ENCODE measurements at places on chromosomes 4 and X. TPM values are rescaled to one million over a fixed set of nuclear protein-coding genes. Genes with fewer than 3 reads are reported as not detected.
A peak's percentile ranks its signal among the peaks of the same experiment; 100 is the strongest.

DNA sequence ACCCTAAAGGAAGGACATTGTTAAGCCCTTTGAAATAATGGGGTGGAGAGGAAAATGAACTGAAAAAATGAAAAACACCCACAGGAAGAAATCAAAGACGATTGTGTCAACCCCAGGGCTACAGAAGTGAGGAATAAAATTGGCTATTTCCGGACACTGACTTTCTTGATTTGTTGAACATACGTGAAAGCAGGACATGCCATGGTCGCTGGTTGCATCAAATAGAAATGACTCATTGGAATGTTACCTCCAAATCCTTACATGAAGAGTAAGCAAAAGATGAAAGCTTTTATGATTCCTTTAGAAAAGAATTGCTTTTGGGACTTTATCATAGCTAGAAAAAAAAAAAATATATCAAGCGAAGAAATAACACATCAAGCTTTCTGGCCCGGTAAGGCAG lies 75.3 kb downstream of the DCUN1D4 start:
- no peak for DNase-seq

- no peak for DNase-seq
Measured at GRCh38 chr4:6794189-6794588, 11.7 kb downstream of the KIAA0232 start.

Gene RASSF6
- polyA plus RNA-seq: 4.7 TPM

DNA sequence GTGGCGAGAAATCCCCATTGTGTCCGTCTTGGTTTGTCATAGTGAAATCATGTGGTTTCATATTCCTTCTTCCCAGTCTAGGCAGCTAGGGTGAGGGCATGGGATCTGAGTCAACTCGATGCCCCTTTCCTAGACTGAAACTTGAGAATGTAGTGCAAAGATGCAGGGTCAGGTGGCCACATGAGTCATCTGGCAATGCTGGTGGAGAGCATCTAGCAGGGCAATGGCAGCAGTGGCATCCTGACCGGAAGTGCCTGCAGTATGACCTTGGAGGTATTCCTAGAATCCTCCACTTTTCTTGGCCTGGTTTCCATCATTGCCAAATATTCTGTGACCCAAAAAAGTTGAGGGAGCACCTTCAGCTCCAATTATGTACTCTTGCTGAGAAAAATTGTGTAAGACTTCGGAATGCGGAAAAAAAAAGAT lies 39.1 kb upstream of the TMEM184C start:
- DNase-seq: no peak

Gene UBQLN2
- 16.4 TPM for polyA plus RNA-seq

Gene HDAC6
- polyA plus RNA-seq: 123 TPM

DNA sequence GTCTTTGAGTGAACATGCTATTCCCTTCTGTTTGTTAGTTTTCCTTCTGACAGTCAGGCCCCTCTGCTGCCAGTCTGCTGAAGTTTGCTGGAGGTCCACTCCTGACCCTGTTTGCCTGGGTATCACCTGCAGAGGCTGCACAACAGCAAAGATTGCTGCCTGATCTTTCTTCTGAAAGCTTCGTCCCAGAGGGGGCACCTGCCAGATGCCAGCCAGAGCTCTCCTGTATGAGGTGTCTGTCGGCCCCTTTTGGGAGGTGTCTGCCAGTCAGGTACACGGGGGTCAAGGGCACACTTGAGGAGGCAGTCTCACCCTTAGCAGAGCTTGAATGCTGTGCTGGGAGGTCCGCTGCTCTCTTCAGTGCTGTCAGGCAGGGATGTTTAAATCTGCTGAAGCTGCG lies 456.9 kb upstream of the HTR2C start:
- no peak for DNase-seq

Gene KLHL4
- 0.49 TPM for polyA plus RNA-seq

Gene CA5B
- polyA plus RNA-seq: 1.9 TPM

DNA sequence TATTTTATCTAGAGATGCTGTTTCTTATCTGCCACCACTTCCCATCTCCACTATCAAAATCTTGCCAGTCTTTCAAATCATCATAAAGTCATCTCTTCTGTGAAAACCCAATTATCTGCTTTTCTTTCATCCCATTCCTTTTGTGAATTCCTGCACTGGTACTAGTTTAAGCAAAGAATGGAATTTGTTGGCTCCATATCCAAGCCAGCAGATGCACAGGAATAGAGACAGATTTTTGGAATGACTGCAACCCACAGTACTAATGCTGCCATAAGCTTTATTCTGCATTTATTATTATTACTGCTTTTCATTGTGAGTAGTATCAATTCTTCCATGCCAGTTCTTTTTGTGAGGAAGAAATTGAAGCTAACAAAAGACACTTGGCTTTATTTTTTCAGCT lies 616.7 kb downstream of the RAPGEF2 start:
- DNase-seq: no peak

DNA sequence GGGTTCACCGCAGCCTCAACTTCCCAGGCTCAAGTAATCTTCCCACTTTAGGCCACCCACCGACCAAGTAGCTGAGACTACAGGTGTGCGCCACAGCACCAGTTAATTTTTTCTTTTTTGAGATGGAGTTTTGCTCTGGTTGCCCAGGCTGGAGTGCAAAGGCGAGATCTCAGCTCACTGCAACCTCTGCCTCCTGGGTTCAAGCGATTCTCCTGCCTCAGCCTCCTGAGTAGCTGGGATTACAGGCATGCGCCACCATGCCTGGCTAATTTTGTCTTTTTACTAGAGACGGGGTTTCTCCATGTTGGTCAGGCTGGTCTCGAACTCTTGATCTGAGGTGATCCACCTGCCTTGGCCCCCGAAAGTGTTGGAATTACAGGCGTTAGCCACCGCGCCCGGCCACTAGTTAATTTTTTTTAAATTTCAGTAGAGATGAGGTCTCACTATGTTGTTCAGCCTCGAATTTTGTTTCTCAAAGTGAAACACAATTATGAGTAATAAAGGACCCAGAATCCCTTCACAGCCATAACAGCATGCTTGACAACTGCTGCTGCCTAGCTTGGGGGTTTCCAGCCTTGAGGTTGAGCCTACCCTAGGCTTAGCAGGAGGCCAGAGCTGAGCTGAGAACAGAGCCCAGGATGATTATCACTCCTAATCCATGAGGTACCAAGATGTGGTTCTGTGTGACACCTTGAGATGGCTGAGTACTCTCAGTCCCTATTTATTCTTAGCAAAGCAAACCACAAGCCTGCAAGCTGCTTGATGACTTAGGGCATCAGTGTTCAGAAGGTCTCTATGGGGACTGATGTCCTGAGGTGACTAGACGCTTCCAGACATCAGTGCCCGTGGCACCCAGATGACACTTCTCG lies 41.6 kb upstream of the NKRF start:
- no peak for DNase-seq

- no peak for DNase-seq
Measured at GRCh38 chr4:184972991-184973390, 45.3 kb upstream of the HELT start.

DNA sequence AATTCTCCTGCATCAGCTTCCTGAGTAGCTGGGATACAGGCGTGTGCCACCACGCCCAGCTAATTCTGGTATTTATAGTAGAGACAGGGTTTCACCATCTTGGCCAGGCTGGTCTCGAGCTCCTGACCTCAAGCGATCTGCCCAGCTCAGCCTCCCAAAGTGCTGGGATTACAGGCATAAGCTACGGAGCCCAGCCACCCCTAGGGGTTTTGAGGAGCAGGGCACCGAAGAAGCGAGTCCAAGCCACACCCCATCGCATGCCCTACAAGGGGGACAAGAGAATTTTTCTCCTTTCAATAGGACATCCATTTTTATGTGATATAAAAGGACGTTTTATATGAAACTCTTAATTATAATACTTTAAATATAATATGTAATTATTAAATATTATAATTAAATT lies 13.9 kb upstream of the KLF3 start:
- DNase-seq: no peak

Gene BST1
- polyA plus RNA-seq: 19.0 TPM

- DNase-seq: no peak
Measured at GRCh38 chr4:174084542-174084941, 198.9 kb downstream of the FBXO8 start.

Gene ZNF81
- 2.5 TPM for polyA plus RNA-seq

- DNase-seq: no peak
Measured at GRCh38 chr4:99710681-99711345, 53.2 kb upstream of the C4orf54 start.

- no peak for DNase-seq
Measured at GRCh38 chr4:156662921-156663320, 308.7 kb downstream of the PDGFC start.

GRCh38 chr4:85676850-85677590 lies 202.1 kb downstream of the ARHGAP24 start:
- DNase-seq: no peak

Gene ARHGEF6
- 4.1 TPM for polyA plus RNA-seq

DNA sequence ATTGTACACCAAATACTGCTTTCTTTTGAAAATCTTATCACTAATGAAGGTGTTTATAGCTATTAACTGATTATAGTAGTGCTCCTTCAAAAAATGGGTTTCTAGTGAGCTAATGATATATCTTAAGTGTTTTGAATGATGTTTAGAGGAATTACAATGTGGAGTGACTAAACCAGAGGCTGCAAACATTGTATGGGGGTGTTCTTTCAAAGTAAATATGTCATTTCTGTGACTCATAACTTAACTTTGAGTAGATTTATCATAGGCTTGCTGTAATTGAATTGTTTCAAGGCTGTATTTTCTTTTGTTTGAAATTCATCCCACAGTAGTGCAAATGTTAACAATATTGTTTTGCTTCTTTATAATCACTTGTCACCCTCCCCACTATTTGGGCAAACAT lies 141.6 kb downstream of the IL1RAPL2 start:
- DNase-seq: no peak

GRCh38 chrX:122301491-122301890 lies 882.6 kb upstream of the GRIA3 start:
- DNase-seq: no peak

DNA sequence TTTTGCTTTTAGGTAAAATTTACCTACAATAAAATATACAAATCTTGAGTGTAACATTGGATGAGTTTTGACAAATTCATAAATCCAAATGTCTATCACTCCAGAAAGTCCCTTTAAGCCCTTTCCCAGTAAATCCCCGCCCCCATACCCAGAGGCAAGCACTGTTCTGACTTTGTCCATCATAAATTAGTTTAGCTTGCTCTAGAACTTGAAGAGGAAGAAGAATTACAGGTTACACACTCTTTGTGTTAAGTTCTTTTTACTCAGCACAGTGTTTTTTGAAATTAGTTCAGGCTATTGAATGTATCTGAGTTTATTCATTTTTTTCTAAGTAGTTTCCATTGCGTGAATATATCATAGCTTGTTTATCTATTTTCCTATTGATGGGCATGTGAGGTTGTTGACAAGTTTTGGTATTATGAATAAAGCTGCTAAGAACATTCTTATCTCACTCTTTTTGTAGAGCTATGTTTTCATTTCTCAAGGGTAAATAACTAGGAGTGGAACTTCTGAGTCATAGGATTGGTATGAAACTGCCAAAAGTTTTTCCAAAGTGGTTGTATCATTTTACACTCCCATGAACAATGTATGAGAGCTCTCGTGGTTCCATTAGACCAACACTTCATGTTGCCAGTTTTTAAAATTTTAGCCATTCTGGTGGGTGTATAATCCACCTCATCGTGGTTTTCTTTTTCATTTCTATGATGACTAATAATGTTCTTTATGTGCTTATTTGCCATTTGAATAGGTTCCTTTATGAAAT lies 22.4 kb upstream of the HPSE start:
- peak; percentile 14 for DNase-seq

Gene TMLHE
- polyA plus RNA-seq: 12.5 TPM

- DNase-seq: no peak
Measured at GRCh38 chrX:71056867-71057266, 11.3 kb downstream of the SNX12 start.

- DNase-seq: no peak
Measured at GRCh38 chr4:112173593-112174558, 28.6 kb downstream of the FAM241A start.

Gene SCOC
- polyA plus RNA-seq: 99.4 TPM

GRCh38 chrX:153885968-153886903 lies at the start of gene L1CAM:
L1CAM (minus strand) TSS chrX:153886173; CDS start chrX:153875836, 10,337 bp downstream.
- no peak for DNase-seq
